ENCODE measurements at places on chromosomes 7 and 10. TPM values are rescaled to one million over a fixed set of nuclear protein-coding genes. Genes with fewer than 3 reads are reported as not detected.

- no peak for DNase-seq
Observed at GRCh38 chr7:4361774-4362173, 320.3 kb upstream of the FOXK1 start.

- DNase-seq = no peak
Observed at GRCh38 chr7:111998326-111998725, 207.9 kb downstream of the DOCK4 start.

DNA sequence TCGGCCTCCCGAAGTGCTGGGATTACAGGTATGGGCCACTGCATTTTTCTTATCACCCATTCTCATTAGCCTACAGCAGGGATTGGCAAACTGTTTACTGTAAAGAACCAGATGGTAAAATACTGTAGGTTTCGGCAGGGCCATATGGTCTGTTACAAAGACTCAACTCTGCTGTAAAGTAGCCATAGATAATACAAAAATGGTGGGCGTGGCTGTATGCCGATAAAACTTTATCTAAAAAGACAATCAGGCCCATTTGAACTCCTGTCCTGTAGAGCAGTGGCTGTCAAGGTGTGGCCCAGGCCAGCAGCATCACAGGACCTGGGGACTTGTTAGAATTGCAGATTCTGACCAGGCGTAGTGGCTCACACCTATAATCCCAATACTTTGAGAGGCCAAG lies 134.3 kb downstream of the CUX1 start:
- no peak for DNase-seq

DNA sequence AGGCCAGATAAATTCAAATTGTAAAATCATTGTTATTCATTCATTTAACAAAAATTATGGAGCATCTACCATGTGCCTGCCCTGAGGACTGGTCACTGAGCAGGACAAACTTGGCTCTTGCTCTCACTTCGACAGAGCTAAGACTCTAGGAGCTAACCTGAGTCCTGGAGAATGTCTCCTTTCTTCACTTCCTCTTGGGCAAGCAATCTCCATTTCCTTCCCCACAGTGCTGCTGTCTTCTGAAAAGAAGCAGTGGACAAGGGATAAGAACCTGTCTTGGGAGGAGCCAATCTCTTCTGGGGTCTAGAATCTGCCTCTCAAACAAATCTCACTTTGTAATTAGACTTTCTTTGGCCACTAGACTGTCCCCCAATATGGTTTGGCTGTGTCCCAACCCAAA lies 76.2 kb upstream of the PLXNA4 start:
- DNase-seq = no peak

The NHLRC2 gene
- 21.8 TPM for total RNA-seq
